Activated CD8-positive, alpha-beta T cell treated with anti-CD3 and anti-CD28 coated beads for 36 hours (primary cell): ENCODE measurements at places on chromosomes 5 and 9. TPM values are rescaled to one million over a fixed set of nuclear protein-coding genes. Genes with fewer than 3 reads are reported as not detected.

Gene MAPK9
- total RNA-seq, result 33.2 TPM

DNA sequence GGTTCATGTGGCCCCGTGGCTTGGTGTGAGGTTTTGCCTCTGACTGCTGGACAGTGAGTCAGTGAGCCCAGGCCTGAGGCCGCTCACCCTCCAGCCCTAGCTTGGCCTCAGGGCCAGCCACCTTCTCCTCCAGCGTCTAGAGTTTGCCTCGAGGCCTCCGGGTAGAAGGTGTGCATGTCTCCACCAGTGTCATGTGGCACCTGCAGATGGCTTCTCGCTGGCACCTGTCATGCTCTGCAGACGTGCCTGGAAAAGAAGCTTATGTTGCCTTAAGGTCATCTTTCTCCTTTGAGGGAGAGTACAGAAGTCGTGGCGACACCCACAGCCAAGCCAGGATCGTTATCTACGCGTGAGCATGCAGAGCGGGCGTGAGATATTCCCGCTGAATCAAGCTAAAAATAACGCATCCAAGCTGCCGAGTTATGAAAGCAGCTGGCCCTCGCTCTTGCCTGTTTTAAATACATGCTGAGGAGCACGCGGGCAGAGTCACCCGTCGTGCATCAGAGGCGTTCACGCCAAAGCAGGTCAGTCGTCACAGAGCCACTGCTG lies 79.7 kb upstream of the FCN2 start:
- DNase-seq, result no peak

DNA sequence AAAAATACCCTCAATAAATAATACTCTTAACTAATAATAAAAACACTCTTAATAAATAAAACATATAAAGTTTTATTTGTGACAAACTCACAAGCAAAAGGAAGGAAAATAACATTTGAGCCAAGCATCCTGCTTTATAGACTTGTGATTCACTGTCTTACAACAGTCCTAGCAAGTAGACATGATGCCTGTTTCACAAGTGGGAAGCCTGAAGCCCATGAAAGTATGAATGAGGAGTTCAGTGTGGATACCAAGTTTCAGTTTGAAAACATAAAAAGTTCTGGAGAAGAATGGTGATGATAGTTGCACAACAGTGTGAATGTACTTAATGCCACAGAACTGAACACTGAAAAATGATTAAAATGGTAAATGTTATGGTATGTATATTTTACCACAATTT lies 10.9 kb downstream of the HABP4 start:
- DNase-seq, result no peak

- peak; percentile 41 for DNase-seq
Observed at GRCh38 chr5:76083555-76084495, 642 bp downstream of the SV2C start.

Gene PRR7
- 36.4 TPM for total RNA-seq

Gene C9orf50
- total RNA-seq, result not detected

GRCh38 chr9:137742698-137743097 lies 123.9 kb downstream of the EHMT1 start:
- DNase-seq, result no peak

Gene LRRC14B
- total RNA-seq, result not detected

- no peak for DNase-seq
Observed at GRCh38 chr9:129146441-129146941, 31.6 kb downstream of the IER5L start.

- DNase-seq, result no peak
Observed at GRCh38 chr5:151618907-151619306, 27.8 kb upstream of the FAT2 start.

Gene IL5
- 1.7 TPM for total RNA-seq

Gene MEIKIN
- total RNA-seq, result not detected

Gene PSMB7
- total RNA-seq, result 170 TPM

Gene UBE2B
- 98.9 TPM for total RNA-seq

DNA sequence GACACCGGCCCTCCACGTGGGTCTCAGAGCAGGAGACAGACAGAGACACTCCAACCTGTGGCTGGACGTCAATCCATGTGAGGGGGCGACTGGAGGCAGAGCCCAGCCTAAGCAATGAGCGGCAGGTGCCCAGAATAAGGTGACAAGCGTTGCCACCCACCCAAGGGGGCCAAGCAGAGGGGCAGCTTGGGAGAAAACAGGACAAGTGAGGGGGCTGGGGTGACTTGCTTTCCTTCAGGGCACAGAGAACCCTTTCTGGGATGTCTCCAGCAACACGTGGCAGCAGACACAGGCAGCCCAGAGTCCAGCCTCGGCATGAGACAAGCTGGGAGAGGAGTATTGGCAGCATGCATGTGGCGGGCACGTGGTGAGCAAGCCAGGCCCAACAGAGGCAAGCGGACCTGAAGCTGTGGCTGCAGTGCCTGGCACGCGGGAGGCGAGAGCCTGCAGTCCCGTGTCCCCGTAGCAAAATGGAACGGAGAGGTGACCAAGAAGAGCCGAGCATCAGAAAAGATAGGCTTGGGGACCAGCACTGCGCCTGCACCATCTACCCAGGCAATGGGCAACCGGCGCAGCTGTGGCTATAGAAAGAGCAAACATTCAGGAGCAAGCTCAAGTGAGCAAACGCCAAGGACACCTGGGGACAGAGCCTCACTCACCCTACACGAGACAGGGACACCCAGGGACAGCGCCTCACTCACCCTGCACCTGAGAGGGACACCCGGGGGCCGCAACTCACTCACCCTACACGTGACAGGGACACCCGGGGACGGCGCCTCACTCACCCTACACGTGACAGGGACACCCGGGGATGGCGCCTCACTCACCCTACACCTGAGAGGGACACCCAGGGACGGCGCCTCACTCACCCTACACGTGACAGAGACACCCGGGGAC lies 6.2 kb downstream of the TERT start:
- DNase-seq, result no peak

GRCh38 chr5:116773926-116774325 lies 199.3 kb upstream of the SEMA6A start:
- no peak for DNase-seq

- no peak for DNase-seq
Observed at GRCh38 chr5:18675041-18675440, 1040.8 kb downstream of the TAF11L14 start.

Gene PPP3R2
- total RNA-seq, result not detected

DNA sequence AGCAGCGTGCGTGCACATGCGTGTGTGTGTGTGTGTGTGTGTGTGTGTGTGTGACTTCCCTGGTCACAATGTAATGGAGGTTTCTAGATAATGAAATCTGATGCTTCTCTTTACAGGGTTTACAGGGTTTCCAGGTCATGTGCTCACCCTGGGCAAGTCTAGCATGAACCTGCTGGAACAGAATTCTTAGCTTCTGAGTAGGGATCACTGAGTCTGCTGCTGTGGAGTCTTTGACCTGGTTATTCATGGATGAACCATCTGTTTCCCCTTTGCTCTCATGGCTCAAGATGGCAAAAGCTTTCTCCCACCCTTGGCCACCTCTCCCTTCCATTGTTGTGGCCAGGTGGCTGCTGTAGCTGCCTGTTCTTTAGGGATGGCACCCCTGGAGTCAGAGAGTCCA lies 111.6 kb upstream of the SHB start:
- no peak for DNase-seq

Gene RBM27
- total RNA-seq, result 29.3 TPM

Gene FGF18
- total RNA-seq, result 0.18 TPM

- DNase-seq, result no peak
Observed at GRCh38 chr9:22808876-22809275, 362.3 kb downstream of the DMRTA1 start.

Gene OBP2B
- not detected for total RNA-seq

DNA sequence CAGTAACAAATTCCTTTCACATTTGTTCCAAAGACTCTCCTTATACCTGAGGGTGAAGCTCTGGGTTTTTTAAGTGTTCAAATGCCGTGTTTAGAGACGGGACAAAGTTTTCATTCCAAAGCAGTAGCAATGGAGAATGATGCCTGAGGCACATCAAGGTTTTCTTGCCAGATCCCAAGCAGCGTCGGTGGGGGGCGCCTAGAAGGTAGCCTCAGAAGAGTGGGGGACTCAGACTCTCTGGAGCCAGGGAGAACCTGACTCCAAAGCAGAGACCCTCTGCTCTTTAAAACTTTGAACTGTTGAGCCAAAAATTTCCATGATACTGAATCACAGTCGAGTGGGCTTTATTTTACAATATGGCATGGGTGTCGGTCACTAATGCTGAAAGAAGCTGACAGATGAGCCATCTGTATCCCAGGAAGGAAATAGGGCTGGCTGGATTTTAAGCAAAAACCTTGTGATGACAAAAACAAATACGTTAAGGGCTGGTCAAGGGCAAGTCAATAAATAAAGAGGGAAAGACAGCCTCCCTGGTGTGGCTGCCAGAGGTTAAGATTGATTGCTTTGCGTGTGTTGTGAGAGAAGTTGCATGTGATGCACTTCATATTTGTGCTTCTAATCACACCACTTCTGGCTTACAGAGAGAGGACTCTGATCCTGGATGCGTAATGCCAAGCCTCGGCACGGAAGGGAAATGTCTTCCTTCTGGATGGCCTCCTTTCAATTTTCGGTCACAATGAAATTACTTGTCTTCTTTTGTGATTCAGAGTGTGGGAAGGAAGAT lies 161.1 kb upstream of the EFNA5 start:
- no peak for DNase-seq

GRCh38 chr9:130194378-130194932 lies 22.3 kb downstream of the NCS1 start:
- no peak for DNase-seq

- peak; percentile 30 for DNase-seq
Observed at GRCh38 chr9:132210472-132211145, 48.8 kb downstream of the NTNG2 start.

GRCh38 chr9:94302426-94302825 lies 26.0 kb downstream of the NUTM2F start:
- DNase-seq, result no peak

Gene PLGRKT
- 26.6 TPM for total RNA-seq

Gene RFX3
- total RNA-seq, result 10.3 TPM

Gene ARHGEF39
- 19.9 TPM for total RNA-seq

Gene HTR4
- not detected for total RNA-seq

Gene MLANA
- total RNA-seq, result not detected

- no peak for DNase-seq
Observed at GRCh38 chr9:136047775-136048559, 47.1 kb downstream of the NACC2 start.

DNA sequence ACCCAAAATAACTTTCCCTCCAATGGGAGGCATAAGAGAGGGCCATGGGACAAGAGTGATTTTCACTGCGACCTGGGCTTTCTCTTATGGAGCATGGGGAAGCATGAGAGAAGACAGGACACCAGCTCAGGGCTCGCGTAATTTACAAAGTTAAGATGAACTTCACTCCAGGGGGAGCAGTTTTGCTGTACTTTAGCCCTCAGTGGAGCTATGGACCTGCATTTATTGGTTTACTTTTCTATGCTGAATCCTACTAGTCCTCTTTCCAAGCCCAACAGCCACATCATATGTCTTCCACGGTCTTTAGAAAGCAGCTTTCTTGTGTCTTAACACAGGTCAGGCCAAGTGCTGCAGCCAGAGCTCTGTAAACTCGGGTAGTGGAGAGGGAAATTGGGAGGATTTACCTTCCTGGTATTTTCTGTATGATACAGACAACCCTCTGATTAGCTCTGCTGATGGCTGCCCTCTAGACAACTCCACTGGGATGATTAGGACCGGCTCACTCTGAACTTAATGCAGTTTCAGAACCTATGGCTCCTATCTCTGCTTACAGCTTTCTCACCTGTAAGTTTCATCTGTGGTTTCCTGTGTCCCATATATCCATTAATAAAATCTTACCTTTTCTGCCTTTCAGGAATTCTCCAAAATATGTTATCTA lies 581.0 kb upstream of the RORB start:
- DNase-seq, result no peak

Gene STC2
- 40.9 TPM for total RNA-seq

- DNase-seq, result no peak
Observed at GRCh38 chr5:169067751-169068173, 233.2 kb downstream of the SLIT3 start.

Gene BRD9
- total RNA-seq, result 51.7 TPM

Gene ROPN1L
- not detected for total RNA-seq

- no peak for DNase-seq
Observed at GRCh38 chr5:68325065-68325580, 109.6 kb downstream of the PIK3R1 start.
